T-helper 2 cell treated with Interferon-gamma antibody and Interleukin-4, amounts not matched to agents 5 μg/mL and 100 μg/mL, for 36 hours (primary cell): ENCODE measurements at places on chromosomes 12 and 14.

GRCh38 chr12:57740656-57741412 lies 2.3 kb upstream of the AGAP2 start:
- DNase-seq, result peak; percentile 72

DNA sequence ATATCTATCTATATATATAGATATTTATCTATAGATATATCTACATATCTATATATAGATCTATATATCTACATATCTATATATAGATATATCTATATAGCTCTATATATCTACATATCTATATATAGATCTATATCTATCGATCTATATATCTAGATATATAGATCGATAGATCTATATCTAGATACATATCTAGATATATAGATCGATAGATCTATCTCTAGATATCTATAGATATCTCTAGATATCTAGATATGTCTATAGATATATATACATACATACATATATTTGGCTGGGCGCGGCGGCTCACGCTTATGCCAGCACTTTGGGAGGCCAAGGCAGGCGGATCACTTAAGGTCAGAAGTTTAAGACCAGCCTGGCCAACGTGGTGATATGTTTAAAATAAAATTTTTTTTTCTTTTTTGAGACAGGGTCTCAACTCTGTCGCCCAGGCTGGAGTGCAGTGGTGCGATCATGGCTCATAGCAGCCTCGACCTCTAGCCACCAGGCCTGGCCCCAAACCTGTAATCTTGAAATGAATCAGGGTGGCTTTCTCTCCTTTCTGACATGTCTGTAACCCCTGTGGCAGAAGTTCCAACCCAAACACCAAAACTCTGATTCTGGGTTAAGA lies 18.1 kb downstream of the ARPC3 start:
- peak; percentile 23 for DNase-seq

DNA sequence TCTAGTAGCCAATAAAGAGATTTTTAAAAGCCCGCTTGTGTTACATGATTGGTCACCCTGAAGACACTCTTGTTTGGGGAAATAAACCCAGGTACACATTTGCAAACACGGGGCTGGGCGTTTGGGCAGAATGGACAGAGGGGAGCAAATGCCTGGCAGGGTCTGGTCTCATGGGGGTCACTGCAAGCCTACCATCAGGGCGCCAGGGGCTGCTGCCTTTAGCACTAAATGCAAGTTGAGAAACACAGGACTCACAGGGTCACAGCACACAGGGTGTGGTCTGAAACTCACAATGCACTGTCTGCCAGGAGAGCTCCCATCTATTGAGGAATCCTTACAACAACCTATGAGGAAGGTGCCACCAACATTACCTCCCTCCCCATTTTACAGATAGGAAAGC lies 62.6 kb downstream of the CHGA start:
- DNase-seq, result no peak

GRCh38 chr14:71398450-71398849 lies 491.2 kb downstream of the PCNX1 start:
- DNase-seq, result no peak

DNA sequence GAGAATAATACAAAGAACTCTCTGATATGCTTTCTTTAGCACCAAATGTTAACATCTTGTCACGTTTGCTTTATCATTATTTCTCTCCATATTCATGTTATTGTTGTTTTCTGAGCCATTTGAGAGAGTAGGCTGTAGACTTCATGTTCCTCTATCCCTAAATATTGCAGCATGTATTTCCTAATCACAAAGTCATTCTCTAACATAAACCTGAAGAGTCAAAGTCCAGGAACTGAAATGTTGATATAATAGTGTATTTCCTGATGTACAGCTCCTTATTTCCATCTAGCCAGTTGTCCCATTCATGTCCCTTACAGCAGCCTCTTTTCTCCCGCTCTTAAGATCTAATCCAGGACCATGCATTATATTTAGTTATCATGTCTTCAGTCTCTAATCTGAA lies 72.8 kb downstream of the SPATS2 start:
- no peak for DNase-seq

DNA sequence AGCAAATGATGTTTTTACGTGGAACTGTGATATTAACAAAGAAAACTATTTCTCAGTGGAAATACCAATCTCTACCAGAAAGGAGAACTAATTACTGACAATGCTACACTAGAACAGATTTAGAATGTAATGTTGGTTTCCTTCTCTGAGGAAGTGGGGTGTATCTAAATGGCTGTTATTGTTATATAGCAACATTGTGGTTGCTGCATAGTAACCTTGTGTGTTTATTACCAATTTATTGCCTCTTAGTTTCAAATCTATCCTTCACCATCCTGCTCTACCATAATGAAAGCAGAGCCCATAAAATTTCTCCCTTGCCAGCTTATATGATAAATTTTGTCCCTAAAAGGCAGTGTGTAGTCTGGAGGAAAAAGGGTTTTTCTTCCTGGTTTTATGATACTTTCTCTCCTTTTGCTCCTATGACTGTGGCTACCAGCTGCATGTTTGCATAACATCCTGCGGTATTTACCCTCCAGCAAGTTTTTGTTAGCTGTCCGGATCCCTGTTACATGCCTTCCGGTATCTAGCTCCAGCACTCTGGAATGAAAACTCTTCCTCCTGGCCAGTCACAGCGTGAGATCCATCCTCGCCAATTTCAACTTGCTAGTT lies 5.7 kb upstream of the KLRK1 start:
- no peak for DNase-seq

DNA sequence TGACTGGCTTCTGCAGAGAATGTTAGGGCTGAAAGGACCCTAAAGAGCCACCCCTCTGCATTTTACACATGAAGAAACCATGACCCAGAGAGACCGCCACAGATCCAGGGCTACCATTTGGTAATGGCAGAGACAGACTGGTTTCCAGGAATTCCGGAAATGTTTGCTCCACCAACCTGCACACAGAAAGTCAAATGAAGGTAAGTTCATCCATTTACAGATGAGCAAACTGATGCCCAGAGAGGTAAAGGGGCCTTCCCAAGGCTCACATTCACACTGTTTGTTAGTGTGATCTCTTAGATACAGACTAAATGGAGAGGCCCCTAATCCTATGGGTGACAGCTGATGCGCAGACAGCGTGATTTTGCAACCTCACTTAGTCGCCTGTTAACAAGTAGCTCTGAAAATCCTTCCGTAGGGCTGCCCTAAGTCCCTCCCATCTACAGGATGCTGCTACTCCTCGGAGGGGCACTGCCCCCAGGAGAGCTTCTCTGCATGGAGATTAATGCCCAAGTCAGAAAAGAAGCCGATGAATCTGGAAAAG lies 33.8 kb downstream of the ZFP36L1 start:
- DNase-seq, result no peak

- DNase-seq, result no peak
Measured at GRCh38 chr12:43338848-43339526, 213.0 kb downstream of the ADAMTS20 start.

DNA sequence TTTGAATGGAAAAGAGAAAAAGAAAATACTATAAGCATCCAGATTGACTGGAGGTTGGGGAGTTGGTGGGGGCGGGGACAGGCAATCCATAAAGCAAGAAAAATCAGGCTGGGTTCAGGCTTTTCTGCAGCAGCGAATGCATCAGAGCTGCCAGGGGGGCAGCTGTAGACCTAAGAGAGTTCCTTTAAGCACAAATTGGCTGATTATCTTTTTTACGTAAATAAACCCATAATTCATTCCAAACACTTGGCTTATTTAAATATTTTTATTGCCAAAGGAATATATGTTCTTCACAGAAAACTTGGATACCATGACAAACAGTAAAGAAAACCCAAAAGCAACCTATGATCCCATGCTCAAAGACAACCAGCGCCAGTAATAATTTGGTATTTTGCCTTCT lies 10.2 kb downstream of the BDKRB2 start:
- no peak for DNase-seq

DNA sequence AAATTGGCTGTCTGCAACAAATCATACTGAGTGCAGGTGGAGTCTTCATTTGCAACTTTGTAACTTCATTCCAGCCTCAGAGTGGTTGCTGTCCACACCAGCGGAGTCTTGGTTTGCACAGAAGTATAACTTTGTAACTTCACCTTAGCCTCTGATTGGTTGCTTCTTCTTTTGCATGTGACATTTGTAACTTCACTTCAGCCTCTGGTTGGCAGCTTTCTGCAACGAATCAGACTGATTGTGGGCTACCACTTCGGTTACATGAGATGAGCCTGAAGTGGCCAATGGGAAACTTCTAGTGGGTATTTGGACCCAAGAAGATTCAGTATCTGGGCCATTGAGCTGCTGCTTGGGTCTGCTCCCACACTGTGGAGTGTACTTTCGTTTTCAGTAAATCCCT lies 17.8 kb downstream of the RASSF8 start:
- no peak for DNase-seq
